ENCODE measurements at places on chromosomes 2 and 18. TPM values are rescaled to one million over a fixed set of nuclear protein-coding genes. Genes with fewer than 3 reads are reported as not detected.
A peak's percentile ranks its signal among the peaks of the same experiment; 100 is the strongest.

DNA sequence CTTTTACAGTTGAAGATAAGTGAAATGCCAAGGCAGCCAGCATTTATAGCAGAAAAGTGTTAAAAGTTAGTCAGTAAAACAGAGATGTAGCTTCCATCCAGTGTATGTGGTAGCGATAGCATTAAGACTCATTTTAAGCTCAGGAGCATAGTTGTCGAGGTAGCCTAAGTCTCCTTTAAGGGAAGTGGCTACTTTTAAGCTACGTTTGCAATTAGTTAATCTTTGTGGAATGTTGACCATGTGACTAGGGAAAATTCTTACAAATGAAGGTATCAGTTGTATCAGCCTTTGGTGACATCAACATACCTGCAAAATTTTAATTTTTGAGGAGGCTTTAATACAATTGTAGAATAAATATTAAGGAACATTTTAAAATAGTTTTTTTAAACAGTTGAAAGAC is 61.9 kb downstream of the LHCGR start:
- DNase-seq: peak; percentile 56

GRCh38 chr2:166464187-166464586 is 29.9 kb downstream of the SCN7A start:
- DNase-seq: peak; percentile 30

Gene PLEKHH2
- total RNA-seq: 4.5 TPM

DNA sequence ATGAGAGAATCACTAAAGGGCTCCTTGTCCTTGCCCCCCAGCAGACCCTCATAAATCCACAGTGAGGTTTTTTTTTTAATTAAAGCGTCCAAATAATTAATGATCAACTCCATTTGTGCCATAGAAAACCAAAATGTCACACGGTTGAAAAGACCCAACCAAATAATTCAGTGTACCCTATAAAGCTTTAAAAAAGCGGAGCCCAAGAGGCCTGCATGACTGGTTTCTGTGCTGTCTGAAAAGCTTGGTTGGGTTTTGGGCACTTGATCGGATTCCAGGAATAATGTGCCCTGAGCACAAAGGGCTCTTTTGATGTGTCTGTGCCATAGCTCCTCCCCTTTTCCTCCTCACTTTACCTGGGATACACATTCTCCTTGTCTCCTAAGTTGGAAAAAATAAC is 523.2 kb downstream of the TNS1 start:
- DNase-seq: no peak

Gene ALPI
- not detected for total RNA-seq
